ENCODE measurements at places on chromosomes 11 and 22. TPM values are rescaled to one million over a fixed set of nuclear protein-coding genes. Genes with fewer than 3 reads are reported as not detected.

CLMP gene
- 20.8 TPM for total RNA-seq

DNA sequence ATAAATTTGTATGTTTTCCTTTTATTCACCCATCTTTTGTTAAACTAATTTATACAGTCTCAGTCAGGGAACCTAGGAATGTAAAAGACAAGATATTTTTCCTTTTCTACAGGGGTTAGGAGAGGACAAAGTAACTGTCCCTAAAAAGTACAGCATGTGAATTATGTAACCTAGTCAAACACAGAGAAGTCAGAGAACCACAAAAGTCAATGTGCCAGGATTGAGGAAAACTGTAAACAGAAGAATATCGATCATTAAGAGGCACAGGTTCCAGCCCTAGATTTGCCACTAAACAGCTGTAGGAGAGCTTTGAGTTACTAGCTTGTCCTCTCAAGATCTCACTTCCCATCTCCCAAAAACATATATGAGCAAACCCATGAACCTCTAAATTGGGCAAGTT is 550.9 kb upstream of the FAT3 start:
- DNase-seq: no peak

GRCh38 chr22:23534201-23534850 is 45.8 kb downstream of the IGLL1 start:
- no peak for DNase-seq

DNA sequence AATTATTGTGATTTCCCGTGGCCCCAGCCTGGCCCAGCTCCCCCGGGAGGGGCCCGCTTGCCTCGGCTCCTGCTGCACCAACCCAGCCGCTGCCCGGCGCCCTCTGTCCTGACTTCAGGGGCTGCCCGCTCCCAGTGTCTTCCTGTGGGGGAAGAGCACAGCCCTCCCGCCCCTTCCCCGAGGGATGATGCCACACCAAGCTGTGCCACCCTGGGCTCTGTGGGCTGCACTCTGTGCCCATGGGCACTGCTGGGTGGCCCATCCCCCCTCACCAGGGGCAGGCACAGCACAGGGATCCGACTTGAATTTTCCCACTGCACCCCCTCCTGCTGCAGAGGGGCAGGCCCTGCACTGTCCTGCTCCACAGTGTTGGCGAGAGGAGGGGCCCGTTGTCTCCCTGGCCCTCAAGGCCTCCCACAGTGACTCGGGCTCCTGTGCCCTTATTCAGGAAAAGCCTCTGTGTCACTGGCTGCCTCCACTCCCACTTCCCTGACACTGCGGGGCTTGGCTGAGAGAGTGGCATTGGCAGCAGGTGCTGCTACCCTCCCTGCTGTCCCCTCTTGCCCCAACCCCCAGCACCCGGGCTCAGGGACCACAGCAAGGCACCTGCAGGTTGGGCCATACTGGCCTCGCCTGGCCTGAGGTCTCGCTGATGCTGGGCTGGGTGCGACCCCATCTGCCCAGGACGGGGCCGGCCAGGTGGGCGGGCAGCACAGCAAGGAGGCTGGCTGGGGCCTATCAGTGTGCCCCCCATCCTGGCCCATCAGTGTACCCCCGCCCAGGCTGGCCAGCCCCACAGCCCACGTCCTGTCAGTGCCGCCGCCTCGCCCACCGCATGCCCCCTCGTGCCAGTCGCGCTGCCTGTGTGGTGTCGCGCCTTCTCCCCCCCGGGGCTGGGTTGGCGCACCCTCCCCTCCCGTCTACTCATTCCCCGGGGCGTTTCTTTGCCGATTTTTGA is 3.3 kb upstream of the ANKRD13D start:
- no peak for DNase-seq

DNA sequence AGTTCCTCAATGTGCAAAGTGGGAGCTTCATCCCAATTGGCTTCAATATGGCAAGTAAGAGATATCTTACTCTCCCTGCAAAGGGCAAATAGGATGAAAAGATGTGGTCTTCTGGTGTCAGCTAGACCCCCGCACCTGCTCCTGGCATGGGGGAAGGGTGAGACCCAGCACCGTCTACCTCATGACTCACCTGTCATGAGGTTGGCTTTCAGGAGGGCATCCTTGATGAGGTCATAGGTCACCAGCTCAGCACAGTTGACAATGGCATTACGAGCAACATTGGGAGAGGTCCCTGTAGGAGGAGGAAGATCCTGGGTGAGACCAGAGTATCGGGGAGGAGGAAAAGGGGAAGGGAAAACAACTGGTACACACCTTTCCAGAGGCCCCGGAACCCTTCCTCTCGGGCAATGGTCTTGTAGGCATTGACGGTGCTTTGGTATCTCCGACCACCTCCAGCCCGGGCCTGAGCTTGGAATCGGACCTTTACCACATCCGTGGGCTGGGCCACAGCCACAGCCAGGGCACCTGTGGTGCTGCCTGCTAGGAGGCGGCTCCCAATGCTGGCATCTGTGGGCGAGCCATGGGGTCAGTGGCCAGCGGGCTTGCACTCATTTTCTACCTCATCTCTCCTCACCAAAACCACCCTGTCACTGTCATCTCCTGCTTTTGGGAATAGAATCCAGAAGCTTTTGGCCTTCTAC is 6.0 kb downstream of the UCP2 start:
- no peak for DNase-seq

LIF gene
- total RNA-seq: 3.3 TPM

CCDC73 gene
- total RNA-seq: not detected
